Pons (tissue), 1 donor: ENCODE measurements at places on chromosomes 6 and 20.

- peak; percentile 5 for DNase-seq
These were observed 115.2 kb upstream of the GLP1R start for GRCh38 chr6:38933426-38933825.

DNA sequence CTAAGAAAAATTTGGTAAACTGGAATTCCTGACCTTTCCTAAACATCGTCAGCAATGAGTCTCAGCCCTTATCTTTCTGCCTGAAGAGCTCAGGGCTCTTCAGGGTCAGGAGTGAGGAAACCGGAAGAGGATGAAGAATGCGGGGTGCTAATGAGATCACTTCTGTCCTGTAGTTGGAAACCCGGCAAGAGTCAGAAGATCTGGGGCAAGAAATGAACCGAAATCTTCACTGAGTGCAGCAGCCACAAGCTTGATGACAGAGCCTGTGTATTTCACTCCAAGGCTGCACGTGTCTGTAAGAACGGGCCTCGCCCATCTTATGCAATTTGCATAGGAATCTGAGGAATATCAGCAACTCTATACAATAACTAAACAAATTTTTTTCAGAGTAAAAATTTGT is 60.4 kb upstream of the QKI start:
- DNase-seq, result no peak

DNA sequence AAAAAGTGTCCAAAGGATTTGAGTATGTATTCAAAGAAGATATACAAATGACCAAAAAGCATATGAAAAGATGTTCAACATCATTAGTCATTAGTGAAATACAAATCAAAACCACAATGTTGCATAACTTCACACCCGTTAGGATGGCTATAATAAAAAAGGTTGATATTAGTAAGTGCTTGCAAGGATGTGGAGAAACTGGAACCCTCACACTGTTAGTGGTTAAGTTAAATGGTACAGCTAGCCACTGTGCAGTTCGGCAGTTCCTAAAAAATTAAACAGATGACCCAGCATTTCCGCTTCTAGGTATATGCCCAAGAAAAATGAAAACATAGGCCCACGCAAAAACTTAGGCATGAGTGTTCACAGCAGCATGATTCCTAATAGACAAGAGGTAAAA is 38.6 kb downstream of the IBTK start:
- DNase-seq, result no peak

- DNase-seq, result no peak
These were observed 18.7 kb upstream of the PRIM2 start for GRCh38 chr6:57298741-57299140.

DNA sequence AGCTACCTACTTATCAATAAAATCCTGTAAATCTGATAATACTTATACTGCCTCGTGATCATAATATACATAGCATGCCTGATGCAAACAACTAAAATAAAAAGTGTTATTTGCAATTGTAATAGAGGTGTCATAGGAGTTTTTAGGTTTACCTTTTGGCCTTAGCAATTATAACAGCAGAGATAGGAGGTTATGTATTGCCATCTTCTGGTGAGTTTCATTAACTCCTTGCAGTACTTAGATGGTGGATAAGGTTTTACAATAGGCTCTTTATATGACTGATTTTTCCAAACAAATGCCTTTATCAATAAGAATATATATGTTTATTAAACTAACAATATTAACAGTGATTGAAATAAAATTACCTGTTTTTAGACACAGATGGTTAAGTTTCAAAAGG is 27.8 kb upstream of the MYCT1 start:
- peak; percentile 15 for DNase-seq

DNA sequence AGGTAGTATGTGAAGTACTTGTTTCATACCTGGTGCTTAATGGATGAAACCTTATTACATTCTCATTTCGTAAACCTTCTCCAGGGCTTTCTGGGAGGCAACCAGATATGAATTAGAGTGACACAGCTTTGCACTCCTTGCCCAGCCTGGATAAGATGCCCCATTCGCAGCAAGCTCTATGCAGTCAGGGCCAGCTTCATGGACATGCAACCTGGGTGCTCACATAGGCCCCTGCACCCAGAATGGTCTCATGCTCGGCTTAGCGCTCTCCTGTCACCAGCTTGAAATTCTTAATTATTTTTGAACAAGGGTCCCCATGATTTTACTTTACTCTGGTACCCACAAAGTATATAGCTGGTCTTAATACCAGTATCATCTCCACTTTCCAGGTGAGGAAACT is 11.3 kb upstream of the PTGIS start:
- DNase-seq, result no peak

GRCh38 chr6:39107641-39108040 is 7.3 kb downstream of the SAYSD1 start:
- DNase-seq, result no peak

DNA sequence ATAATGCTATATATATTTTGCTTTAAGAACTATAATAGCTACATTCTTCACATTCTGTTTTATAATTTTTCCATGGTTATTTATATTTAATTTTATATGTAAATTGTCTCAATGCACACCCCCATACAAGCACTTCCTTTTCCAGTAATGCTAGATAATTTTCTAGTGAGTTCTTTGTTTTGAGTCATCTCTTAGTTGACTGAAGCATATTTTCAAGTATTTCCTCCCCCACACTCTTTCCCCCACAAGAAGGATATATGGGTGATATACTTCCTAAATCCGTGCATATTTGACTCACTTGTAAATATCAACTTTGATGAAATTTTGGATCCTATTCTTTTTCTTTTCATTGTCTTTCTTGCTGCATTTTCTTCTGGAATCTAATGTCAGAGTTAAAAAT is 82.1 kb upstream of the SRSF6 start:
- DNase-seq, result no peak

DNA sequence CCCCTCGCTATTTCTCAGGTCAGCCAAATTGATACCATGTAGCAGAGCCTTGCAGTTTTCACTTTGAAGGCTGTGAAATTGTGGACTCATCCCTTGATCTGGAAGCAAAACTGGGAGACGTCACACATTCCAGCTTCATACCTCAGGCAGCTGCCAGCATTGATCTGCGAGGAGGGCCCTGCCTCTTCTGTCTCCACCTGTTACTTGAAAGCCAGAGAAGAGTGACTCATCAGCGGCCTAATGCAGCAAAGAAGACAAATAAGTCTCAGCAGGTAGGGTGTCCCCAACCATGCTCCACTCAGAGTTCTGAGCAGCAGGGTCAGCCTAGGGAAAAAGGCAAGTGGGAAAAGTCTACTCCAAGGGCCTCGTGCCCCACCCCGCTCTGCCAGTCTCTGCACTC is 69.4 kb upstream of the BMP2 start:
- no peak for DNase-seq

DNA sequence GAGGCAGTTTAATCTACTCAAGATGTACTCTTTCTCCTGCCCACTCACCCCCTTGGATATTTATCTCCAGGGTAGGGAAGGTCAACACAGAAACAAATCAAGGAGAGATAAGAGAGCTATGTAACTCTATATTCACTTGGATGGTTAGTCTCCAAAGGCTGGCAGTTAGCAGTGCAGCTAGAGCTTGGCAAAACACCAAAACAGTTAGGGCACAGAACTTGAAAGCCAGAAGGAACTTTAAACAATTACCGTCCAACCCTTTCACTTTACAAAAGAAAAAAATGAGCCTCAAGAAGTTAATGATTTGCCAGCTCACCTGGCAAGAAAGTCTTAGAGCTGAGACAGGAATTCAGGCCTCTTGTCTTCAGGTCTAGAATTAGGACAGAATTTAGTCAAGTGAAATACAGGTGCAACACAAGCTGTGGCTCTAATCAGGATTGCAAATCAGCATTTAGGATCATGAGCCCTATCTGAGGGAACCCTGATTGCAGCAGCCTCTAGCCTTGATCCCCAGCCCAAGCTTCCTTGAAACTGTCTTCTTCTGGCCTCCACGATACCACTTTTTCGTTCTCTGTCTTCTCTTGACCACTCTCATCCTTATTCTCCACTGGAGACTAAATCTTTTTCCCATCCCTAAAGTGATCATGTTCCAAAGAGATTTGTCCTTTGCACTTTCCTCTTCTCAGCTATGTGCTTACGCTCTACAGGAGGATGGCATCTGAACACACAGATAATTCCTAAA is 14.9 kb downstream of the NEDD9 start:
- no peak for DNase-seq

DNA sequence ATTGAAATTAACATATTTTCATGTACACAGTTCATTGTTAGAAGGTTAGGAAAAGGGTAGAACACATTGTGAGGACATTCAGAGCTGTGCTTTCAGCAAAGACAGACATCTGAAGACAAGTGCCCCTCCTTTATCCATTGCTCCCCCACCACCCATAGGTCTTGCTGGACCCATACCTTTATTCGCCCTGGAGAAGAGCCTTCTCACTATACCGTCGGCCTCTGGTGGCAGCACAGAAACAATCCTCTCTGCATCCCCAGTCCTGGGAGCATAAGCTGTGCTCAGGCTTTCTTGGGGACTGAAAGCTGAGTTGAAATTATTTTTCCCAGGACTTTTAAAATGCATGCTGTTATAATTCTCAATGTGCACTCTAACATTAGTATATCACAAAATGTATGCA is 372.3 kb downstream of the EPHA7 start:
- DNase-seq, result no peak

GRCh38 chr20:53381568-53382262 is 211.9 kb downstream of the ZNF217 start:
- DNase-seq, result no peak

DNA sequence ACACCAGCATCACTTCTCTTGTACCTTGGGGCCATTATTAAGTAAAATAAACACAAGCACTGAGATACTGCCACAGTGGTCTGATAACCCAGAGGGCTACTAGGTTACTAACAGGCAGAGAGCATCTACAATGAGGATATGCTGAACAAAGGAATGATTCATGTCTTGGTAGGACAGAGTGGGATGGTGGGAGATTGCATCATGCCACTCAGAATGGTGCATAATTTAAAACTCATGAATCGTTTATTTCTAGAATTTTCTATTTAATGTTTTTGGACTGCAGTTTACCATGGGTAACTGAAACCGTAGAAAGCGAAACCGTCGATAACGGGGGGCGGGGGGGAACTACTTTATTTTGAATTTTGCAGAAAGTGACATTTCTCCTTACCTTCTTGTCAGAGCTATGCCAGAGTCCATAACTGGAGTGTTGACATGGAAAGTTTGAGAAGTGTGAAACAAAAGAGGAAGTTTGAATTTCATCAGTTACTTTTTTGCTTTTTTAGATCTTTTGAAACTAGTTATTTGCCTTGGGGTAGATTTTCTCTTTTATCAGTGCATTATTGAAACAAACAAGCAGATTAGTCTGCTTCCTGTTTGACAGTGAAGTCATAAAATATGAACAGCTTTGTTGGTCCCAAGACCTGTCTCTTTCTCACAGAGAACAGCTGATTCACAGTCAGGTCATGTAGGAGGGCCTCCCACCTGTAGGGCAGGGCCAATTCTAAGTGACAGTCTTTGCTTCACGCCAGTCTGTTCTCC is 124.9 kb downstream of the KLHL32 start:
- peak; percentile 90 for DNase-seq

GRCh38 chr20:58192567-58192966 is 35.9 kb downstream of the ANKRD60 start:
- DNase-seq, result no peak

- no peak for DNase-seq
These were observed 86.5 kb downstream of the QRSL1 start for GRCh38 chr6:106715922-106716321.

DNA sequence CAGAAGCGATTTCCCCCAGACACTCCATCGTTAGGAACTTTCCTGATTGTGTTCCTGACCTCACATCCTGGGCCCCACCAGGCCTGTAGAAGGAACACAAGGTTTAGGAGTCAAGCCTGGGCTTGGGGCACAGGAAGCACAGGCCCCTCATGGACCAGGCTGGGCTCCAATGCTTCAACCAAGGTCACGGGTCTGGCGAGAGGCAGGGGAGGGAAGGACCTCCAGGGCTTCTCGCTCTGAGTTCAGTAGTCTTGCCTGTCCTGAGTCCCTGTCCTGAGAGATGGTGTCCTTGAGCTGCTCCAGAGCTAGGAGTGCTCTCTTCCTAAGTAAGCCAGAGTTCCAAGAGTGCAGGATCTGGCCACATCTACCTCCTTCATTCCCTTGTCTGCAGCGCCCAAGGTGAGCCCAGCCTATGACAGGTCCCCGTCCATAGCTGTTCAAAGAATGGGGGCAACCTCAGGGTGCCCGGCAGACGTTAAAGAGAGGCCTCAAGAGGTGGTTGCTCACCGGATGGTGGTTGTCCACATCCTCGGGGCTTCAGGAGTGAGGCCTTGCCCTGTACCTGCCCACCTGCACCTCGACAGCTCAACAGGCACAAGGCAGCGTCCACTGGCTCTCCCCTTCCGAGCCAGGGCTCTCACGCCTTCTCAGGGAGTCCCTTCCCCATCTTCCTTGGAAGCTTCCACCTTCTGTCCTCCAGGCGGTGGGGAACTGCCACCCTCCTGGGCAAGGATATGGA is 1.6 kb upstream of the TUBB1 start:
- no peak for DNase-seq

DNA sequence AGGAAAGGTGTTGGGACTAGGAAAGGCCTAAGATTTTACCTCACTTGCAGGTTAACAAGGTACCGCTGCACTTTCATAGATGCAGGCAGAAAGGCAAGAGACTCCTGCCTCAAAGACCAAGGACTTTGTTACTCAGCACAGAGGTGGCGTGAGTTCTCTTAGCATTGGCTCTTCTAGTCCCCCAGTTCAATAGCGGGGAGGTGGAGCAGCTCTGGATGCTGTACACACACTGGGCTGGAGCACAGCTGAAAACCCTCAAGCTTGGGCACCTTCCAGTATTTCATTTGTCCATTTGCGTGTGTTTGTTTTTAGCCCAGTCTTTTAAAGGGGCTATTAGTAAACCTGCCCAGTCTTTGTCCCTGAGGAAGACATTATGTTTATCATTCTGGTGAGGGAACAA is 345.2 kb downstream of the FARS2 start:
- peak; percentile 9 for DNase-seq

- DNase-seq, result no peak
These were observed 143.5 kb downstream of the WDR27 start for GRCh38 chr6:169558378-169558773.

GRCh38 chr6:132354517-132355167 is 46.6 kb downstream of the MOXD1 start:
- no peak for DNase-seq

GRCh38 chr6:78192057-78192456 is 539.2 kb downstream of the MEI4 start:
- DNase-seq, result peak; percentile 6

GRCh38 chr6:117613920-117614560 is 11.7 kb upstream of the GOPC start:
- DNase-seq, result no peak

- DNase-seq, result no peak
These were observed 12.9 kb downstream of the LAMA5 start for GRCh38 chr20:62354031-62354808.

GRCh38 chr6:17871189-17871519 is 116.3 kb downstream of the KIF13A start:
- DNase-seq, result no peak

DNA sequence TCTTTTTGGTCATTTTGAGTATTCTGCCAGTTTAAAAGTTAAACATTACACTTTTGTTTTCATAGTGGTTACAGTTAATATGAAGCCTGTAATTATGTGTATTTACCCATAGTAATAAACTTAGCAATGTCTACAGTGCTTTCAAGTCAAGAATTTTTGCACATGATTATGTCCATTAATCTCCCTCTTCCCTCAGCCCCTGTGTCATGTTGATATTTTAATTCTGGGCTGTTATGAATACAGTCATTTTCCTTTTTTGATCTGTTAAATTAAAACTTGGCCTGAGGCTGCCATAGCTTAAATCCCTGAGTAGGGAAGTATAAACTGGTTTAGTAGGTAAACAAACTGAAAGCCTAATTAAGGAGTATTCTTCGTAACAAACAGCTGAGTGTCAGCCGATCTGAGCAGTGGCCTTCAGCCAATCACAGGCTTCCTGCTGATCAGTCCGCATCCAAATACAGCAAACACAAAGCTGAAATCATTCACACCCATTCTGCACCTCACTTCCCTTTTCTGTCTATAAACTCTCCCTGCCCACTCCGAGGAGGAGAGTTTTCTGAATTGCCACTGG is 9.5 kb upstream of the SFT2D1 start:
- DNase-seq, result peak; percentile 79
